Caki2 (cell line): ENCODE measurements at places on chromosomes 2 and 18. TPM values are rescaled to one million over a fixed set of nuclear protein-coding genes. Genes with fewer than 3 reads are reported as not detected.

DNA sequence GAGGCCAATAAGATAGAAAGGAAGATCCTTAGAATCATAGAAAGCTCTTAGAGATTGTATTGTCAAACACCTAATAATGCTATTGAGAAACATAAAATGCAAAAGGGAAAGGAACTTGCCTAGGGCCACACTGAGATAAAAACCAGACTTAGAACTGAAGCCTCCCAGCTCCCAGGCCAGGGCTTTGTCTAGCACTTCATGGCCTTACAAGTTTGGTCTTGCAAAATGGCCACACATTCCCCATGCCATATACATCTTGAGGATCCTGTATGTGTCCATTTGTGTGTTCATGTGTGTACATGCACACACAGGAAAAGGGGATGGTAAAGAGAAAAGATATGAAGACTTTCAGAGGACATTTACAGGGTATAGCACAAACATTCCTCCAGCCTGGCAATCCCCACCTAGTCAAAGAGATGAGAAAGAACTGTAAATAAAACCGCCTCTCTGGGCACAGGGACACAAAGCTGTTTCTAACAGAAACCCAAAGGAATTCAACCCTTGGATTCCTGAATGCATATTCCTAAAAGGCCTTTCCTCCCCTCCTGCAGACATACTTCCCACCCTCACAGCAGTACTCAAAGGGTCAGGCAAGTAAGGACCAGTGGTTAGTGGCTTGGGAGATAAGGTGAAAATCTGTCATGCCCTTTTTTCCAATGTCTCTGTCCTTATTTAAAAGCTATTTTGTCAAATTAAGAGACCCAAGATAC, 99.7 kb upstream of the KLHL29 start:
- DNase-seq: no peak

GRCh38 chr2:174573621-174574081, 24.0 kb downstream of the WIPF1 start:
- no peak for DNase-seq

DNA sequence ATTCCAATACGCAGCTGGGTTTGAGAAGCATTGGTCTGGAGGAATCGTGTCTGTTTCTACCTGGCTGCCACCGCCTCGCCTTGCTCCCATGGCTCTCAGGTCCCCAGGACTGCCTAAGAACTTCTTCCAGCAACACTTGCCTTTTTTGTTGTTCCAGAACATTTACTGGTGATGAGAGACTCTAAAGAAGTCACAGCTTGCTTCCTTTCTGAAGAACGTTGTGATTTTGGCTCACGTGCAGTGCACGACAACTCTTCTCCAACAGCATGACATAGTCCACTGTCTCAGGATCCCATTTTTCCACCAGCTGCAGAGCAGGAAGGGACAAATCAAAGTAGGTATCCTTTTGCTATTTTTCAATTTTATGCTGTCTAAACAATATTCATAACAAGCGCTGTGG, 940.9 kb downstream of the SLC4A3 start:
- DNase-seq: no peak

DNA sequence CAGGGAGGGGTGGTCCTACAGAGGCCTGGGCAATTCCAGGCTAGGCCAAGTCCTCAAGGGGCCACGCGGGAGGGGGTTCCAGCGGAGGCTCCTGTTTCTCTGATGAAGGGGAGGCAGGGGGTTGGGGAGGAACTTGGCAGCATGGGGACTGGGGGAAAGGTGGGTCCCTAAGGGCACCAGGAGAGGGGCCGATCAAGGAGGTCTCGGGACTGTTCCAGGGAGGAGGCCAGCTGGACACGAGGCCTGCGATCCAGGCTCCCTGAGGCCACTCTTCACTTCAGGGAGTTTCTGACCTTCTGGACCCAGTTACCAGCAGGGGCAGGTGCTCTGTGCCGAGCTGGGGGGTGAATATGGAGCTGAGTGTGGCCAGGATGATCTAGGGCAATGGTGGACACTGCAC, 71.5 kb downstream of the ASB1 start:
- DNase-seq: no peak

- DNase-seq: no peak
Measured at GRCh38 chr2:102143450-102143985, 972 bp downstream of the IL1R1 start.

DNA sequence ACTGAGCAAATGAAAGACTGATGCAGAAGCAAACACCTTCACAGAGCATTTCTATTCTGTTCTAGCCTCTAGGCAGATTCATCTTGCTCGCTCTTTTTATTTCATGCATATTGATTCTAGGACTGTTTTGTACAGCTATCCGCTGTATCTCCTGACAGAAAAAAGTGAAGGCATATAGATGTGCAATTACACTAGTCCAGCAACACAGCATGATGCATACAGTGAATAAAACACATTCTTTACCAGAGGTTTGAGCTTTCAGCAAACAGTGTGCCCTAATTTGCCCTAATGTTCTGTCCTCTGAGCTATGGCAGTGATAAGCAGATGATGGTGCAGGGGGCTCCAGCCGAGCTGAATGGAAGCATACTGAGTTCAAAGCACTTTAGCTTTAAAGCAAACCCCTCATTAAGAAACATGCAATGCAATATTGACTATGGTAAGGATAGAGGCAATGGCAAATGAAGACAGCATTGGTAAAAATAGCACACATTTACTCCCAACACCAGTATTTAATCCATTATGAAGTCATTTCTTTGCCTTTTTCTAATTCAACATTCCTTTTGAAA, 141.2 kb upstream of the RGPD4 start:
- DNase-seq: no peak

- DNase-seq: peak; percentile 82
Measured at GRCh38 chr2:138615257-138615656, 113.7 kb downstream of the SPOPL start.

GRCh38 chr18:11989966-11990380, 8.7 kb downstream of the IMPA2 start:
- peak; percentile 52 for DNase-seq

DNA sequence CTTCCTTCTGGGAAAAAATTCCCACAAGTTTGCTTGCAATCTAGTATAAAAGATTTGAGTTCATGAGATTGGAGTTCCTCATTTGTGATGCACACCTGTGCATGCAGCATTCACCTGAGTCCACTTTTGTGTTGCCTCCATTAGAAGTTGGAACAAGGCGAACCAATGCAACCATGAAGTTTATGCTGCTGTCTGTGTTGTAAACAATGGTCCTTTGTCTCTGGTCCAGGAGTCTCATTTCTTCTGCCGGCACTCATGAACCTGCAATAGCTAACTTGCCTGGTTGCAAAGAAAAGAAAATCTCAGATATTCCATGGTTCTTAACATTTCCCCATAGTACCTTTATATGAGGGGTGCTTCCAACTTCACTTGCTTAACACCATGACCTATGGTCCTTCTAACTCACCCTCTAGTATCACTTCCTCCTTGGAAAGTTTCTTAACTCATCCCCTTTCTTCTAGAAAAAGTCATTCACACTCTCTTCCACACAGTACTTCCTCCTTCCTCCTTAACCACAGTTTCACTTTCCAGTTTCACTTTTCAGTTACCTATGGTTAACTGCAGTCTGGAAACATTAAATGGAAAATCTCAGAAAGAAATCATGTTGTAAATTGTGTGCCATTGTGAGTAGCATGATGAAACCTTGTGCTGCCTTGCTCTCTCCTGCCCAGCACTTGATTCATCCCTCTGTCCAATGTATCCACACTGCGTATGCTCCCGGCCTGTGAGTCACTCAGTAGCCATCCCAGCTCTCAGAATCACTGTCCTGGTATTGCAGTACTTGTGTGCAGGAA, 128.8 kb upstream of the TRIB2 start:
- peak; percentile 36 for DNase-seq

- DNase-seq: no peak
Measured at GRCh38 chr2:30414961-30415360, 32.1 kb upstream of the LCLAT1 start.

GRCh38 chr18:61635901-61636528, 256.8 kb downstream of the RNF152 start:
- peak; percentile 8 for DNase-seq

DNA sequence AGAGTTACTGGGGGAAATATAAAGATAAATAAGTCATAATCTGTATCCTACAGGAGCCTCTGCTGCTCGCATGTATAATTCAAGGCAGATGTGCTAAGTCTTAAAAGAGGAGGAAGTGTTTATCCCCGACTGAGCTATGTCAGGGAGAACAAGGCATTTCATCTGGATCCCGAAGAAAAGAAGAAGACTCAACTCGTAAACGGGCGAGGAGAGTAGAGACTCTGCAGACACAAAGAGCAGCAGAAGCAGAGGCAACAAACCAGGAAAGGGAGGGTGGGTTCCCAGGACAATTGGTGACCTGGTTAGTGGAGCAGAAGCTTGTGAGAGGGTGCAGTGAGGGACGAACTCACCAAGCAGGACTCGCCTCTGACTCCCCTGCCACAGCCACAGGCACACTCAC, 368.6 kb downstream of the EIPR1 start:
- no peak for DNase-seq

DNA sequence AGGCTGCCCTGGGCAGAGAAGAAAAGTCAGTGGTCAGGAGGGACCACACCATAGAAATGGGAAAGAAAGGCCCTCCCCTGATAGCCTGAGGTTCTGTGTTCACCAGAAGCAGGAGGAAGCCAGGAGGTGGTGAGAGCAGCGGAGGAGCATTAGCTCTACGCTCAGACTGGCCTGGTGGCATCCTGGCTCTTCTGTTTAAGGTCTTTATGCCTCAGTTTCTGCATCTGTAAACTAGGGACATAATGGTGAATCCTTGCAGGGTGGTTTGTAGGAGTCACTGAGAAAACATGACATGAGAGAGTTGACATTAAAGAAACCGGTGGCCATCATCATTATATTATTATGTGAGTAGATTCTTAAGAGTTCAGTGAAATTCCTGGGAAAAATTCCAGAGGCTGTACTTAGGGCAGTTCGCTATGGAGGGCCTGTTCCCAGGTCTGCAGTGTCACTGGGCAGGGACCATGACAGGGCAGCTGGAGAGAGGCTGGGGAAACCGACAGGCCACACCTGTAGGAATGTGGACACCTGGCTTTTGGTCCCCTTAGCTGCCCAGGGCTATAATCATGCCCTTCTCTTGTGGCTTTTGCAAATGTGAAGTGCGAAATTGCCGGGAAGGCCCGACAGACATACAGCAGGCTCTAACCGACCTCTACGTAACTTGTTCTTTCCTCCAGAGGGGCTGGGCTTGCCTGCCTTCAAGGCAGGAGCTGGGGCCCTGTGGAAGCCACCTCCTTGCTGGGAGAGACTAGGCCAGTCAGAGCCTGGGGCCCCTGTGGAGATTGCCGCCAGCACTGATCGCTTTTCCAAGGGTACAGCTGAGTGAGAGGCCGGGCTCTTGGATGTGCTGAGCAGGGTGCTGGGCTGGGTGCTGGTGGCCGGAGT, 31.0 kb downstream of the GLI2 start:
- no peak for DNase-seq

- no peak for DNase-seq
Measured at GRCh38 chr2:143600116-143600515, 470.9 kb downstream of the ARHGAP15 start.

DNA sequence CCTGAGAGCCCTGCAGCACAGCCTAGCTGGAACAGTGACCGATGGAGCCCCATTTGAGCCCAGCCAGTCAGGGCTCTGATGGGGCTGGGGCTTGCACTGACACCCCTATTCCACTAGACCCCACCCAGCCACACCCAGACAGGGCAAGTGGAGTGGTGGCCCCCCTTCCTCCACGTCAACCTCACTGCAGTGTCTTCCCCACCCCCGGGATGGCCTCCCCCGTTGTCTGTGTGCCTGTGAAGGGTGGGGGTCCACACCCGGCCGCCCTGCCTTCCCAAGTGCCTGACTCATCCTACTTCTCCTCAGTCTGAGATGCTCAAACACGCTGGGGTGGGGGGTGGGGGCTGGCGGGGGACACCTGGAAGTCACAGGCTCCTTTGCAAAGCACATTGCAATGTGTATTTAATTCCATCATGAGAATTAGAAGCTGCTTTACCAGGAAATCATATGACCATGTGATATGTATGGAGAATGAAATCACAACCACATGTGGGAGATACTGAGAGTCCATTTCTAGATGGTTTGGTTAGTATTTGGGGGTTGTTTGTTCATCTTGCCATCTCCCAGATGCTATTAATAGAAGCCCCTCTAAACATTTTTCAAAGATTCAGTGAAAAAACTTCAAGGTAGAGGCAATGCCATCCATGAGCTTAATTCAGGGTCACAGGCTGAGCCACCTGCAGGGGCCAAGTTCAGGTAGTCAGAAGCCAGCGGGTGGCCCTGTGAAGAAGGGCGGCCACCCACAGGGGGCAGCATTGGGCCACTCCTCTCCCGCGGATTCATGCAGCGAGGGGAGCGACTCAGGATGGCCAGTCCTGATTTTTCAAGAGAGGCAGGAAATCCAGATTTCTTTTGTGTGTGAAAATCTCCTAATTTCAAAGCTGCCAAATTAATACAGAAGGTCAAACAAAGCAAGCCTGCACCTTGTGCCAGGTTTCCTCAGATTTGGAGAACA, 22.7 kb upstream of the GMPPA start:
- DNase-seq: peak; percentile 49

GRCh38 chr2:31402388-31402787, 12.2 kb downstream of the XDH start:
- DNase-seq: no peak

DNA sequence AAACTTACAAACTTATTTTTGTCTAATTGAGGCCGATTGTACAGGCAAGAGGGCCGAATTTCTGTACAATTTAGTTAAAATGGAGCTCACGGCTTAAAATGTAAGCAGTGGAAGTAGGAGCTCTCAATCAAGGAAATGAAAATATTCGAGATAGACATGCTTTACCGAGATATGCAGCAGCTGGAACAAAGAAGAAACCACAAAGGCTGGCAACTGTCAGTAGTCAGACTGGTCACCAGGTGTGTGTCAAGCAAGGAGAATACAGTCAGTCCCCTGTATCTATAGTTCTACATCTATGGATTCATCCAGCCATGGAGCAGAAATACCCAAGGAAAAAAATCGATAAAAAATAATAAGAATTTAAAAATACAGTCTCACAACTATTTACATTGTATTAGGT, 122.6 kb downstream of the WDSUB1 start:
- DNase-seq: no peak

GRCh38 chr18:47983055-47983454, 52.6 kb upstream of the SMAD2 start:
- DNase-seq: no peak

DNA sequence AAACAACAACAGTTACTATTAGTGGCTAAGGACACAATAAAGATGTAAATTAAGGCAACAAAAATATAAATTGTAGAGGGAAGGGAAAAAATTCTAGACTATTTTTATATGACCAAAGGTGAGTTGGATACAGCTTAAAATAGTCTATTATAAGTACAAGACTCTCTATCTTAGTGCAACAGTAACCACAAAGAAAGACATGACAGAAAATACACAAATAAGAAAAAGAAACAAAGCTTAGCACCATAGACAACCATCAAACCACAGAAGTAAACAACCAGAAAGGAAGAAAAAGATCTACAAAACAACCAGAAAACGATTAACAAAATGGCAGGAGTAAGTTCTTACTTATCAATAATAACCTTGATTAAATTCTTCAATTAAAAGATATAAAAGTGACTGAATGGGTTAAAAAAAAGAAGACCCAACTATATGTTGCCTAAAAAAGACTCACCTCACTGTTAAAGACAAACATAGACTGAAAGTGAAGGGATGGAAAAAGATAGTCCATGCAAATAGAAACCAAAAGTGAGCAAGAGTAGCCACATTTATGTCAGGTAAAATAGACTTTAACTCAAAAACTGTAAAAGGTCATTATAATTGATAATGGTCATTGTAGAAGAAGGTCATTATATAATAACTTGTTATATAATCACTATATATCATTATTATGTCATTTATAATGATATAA, 62.5 kb downstream of the USP40 start:
- no peak for DNase-seq

PLGLB1 gene
- 0.34 TPM in 1 of 2 replicates, not detected in the other for total RNA-seq

C2orf15 gene
- total RNA-seq: 0.95 and 4.2 TPM in 2 replicates

KCNG3 gene
- total RNA-seq: 0.51 and 1.9 TPM in 2 replicates
